ENCODE measurements at places on chromosomes 3 and 15. TPM values are rescaled to one million over a fixed set of nuclear protein-coding genes. Genes with fewer than 3 reads are reported as not detected.

NAA50 gene
- total RNA-seq, result 64.8 TPM

SETD5 gene
- 76.3 TPM for total RNA-seq

SMCO1 gene
- not detected for total RNA-seq

RAD51 gene
- total RNA-seq, result 0.48 TPM

RAD18 gene
- 38.3 TPM for total RNA-seq

KCNMB3 gene
- 8.2 TPM for total RNA-seq
